ENCODE measurements at places on chromosomes 16 and 17. TPM values are rescaled to one million over a fixed set of nuclear protein-coding genes. Genes with fewer than 3 reads are reported as not detected.

Gene POLR3K
- 10.6 TPM for total RNA-seq

DNA sequence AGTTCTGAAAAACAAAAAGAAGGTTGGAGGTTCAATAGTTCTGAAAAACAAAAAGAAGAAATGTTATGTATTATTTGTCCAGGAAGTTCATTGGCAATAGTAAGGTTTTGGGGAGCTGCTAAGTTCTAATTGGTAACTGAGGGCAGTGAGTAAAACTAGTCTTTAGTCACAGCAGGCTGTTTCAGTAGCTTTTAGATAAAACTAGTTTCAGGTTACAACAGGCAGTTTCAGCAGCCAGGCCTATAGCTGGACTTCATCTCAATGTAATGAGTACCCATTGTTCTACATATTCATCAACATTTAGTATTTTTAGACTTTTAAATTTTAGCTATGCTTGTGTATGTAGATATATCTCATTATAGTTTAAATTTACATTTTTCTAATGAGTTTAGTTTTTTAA lies 639.3 kb downstream of the TOX3 start:
- DNase-seq, result peak; percentile 8

GRCh38 chr17:45431531-45432404 lies 902 bp downstream of the ARHGAP27 start:
- DNase-seq, result peak; percentile 31

- no peak for DNase-seq
These were observed 12.0 kb upstream of the SLC16A5 start for GRCh38 chr17:75075597-75076336.

Gene HP
- not detected for total RNA-seq

- no peak for DNase-seq
These were observed 1.2 kb downstream of the CYBC1 start for GRCh38 chr17:82449131-82449882.

- no peak for DNase-seq
These were observed 1736.9 kb downstream of the TP53TG3F start for GRCh38 chr16:35196313-35196712.

DNA sequence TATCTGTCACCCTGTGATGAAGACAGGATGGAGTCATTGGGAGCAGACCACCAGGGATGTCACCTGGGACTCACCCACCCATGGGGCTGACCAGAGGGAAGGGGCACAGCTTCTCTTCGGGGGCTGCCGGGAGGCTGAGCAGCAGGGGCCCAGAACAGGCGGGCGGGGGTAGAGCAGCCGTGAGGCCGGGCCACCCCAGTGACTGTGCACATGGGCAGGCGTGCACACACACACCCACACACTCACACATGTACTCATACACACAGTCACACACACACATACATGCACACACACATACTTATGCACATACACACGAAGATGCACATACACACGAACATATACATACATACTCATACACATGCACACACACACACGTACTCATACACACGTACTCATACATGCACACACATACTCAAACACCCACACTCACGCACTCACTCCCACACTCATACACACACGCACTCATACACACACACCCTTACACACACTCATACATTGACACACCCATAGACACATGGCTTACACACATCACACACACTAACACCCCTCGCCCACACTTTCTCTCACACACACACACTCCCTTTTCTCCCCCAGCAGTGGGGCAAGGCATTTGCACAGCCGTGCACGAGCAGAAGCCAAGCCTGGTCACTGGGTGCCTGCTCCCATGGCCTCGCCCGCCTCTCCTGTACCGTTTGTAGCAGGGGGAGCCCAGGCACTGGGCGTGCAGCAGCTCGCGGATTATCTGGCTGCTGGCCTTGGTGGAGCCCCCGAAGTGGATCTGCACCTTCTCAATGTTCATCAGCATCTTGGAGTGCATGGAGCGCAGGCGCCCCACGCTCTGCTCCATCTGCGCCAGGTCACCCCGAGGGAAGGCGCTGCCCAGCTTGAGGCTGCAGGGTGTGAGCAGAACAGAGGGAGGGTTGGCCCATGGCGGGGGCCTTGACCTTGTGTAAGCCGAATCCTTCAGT lies 12.4 kb downstream of the UBALD2 start:
- no peak for DNase-seq

Gene CCL7
- total RNA-seq, result 0.28 TPM

Gene UNC119
- total RNA-seq, result 22.4 TPM

- DNase-seq, result no peak
These were observed 172.0 kb upstream of the SOX9 start for GRCh38 chr17:71948703-71949422.

Gene CSH2
- total RNA-seq, result not detected

DNA sequence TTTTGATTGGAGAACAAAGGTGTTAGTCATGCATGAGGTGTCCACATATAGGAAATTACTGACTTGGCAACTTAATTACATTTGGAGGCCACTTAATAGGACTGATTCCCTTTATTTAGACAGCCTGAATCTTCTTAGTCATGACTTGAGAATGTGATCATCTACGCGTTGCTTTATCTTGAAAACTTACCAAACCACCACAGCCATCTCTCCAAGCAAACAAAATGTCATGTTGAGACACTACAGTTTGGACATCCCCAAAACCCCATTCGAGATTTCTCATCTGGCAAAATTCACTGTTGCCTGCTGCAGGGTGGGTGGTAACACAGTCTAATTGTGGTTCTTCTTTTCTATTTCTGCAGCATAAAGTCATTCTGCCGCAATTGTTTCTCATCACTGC lies 176.5 kb upstream of the CDH5 start:
- peak; percentile 92 for DNase-seq

Gene ANKRD40CL
- not detected for total RNA-seq

- DNase-seq, result no peak
These were observed 274.9 kb upstream of the CCL2 start for GRCh38 chr17:33980193-33980592.

DNA sequence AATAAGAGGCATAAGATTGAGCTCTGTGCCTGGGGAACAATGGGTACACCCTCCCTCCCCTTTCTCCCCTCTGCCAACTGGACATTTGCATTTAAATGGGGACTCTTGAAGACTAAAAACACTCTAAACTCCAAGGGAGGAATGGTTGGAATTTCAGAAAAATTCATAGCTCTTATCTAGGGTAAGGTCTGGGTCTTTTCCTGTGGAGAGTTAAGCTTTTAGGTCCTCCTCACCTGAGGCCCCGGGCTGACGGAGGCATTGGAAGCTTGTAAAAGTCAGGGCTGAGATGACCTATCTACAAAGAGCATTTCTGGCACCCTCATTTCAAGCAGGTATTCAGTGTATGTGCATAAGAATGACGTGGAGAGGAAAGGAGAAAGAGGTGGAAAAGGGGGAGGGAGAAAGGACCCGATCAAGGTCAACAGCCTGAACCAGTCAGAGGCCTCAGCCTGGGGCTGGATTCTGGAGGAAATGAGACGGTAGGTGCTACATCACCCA lies 78.0 kb downstream of the RAP1GAP2 start:
- DNase-seq, result no peak

- DNase-seq, result no peak
These were observed 261.7 kb downstream of the CEP112 start for GRCh38 chr17:65930140-65930730.

DNA sequence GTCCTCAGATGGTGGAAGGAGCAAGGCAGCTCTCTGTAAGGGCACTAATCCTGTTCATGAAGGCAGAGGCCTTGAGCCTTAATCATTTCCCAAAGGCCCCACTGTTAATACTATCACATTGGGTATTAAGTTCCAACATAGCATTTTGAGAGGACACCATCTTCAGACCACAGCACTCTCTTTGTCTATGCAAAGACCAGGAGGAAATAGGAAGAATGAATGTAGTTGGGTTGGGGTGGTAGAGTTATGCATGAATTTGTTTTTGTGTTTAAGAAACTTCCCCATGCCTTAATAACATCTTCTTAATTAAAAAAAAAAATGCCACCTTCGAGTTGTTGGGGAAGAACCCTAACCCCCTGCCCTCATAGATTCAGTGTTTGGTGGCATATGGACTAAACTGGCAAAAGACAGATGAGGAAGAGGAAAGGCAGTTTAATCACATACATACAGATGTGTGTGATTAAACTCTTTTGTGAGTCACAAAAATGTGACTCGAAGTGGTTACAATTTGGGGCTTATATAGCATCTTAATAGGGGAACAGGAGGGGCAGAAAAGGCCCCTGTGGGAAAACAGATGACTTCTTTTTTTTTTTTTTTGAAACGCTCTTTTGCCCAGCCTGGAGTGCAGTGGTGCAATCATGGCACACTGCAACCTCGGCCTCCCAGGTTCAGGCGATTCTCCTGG lies 35.0 kb upstream of the SLC5A10 start:
- peak; percentile 45 for DNase-seq

GRCh38 chr17:57142925-57143324 lies 57.9 kb downstream of the AKAP1 start:
- DNase-seq, result no peak

DNA sequence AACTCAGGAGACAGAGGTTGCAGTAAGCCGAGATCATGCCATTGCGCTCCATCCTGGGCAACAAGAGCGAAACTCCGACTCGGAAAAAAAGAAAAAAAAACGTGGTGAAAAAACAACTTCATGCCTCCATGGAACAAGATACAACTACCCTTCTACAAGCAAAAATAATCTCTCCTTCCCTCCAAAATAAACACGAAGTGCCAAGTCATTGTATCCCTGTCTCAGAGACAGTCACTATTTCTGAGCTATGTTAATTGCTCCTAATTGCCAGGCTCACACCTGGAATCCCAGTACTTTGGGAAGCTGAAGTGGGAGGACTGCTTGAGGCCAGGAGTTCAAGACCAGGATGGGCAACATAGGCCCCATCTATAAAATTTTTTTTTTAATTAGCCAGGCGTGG lies 19.0 kb upstream of the SLC16A5 start:
- no peak for DNase-seq

DNA sequence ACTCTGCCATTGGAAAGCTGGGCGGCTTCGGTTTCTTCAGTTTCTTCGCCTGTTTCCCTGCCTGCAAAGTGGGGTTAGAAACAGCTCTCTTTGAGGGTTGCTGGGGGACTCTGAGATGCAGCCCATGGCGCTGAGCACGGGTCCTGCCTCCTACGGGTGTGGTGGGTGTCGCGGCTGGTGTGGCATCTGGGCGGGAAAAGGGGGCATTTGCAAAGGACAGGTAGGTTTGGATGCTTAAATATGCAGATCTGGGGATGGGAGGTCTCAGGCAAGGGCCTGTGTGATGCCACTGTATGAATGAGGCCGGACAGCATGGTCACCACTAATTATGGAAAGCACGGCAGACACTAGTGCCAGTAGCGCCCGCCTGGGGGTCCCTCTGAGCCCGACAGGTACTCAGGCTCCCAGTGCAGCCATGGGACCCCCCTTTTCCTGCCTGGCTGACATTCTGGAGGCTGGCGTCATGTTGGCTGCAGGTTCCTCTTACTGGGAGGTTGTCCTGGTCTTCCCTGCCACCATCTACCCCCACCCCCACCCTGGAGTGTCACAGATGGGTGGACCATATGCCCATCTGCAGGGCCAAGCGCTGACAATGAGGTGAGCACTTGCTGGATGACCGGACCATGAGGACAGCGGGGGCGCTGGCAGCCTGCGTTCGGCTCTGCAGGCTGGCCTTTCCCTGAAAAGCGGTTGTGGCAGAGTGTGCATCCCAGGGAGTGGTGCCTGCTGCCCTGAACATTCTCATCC lies 237.7 kb downstream of the SEC14L1 start:
- no peak for DNase-seq

- DNase-seq, result no peak
These were observed 20.5 kb upstream of the RPTOR start for GRCh38 chr17:80523956-80524712.

Gene HBA1
- not detected for total RNA-seq

GRCh38 chr16:65114527-65114926 lies 7.3 kb downstream of the CDH11 start:
- DNase-seq, result no peak

DNA sequence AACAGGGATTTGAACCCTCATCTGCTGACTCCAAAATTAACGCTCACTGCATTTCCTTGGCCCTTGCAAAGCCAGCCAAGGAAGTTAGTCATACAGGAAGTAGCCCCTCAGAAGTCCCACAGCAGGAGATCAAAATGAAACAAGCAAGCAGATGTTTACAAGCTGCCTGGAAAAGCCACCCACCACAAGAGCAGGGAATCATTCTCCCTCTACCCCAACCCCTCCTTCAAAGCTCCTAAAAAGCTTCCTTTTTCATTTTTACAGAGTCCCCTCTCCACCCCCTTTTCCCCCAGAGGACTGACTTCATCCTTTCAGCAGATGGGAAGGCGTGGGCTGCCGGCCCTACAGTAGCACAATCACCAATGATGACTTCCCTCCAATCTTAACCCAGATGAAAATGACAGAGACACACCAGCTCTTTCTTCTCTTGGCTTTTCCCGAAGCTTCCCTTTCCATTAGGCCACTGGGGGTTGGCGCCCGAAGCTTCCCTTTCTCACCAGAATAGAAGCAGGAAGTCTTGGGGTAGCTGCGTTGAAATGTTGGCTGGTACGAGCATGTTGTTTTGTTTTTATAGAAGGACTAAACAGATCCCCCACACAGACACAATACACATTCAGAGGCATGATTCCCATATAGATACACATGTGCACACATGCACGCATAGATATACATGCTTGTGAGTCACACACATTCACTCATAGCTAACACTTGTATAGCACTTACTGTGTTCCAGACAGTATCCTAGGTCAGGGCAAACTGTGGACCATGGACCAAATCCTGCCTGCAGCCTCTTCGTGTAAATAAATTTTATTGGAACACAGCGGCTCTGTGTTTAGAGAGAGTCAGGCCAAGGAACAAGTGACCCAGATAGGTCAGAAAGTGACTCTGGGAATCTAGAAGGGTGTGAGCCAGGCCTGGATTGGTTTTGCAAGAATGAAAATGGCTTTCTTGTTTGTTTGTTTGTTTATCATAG lies 17.4 kb downstream of the ITPRIPL2 start:
- DNase-seq, result peak; percentile 82

DNA sequence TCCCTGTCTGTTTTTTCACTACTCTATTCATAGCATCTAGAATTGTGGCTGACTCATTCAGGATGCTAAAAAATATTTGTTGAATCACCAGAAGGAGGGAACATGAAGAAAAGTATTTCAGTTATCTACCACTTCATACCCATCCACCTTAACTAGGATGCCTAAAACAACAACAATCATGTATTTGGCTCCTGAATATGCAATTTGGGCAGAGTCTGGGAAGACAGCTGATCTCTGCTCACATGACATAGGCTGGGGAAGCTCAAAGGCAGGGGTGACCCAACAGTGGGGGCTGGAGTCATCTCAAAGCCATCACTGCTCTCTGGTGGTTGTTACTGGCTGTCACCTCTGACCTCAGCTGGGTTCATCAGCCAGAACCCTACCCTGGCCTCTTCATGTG lies 80.1 kb upstream of the RPL38 start:
- DNase-seq, result no peak

Gene ALDOA
- total RNA-seq, result 1,576 TPM

- DNase-seq, result peak; percentile 78
These were observed 58.3 kb upstream of the ARHGAP44 start for GRCh38 chr17:12730931-12731521.

DNA sequence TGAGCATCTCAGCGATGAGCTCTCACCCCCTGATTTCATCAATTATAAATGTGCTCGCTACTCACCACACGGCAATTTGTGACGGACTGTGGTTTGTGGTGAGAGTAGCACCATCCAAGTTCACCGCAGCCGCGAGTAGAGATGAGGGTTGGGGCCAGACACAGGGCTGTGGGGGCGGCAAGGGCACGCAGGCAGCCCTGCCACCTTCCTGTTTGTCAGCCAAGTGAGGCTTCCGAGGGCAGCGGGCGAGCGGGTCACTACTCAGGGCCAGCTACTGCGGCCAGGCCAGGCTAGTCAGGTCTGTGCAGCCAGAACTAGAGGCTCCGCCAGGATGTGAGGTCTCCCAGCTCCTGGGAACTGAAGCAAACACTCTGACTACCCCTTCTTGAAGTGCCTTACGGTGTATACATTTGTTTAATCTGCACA lies 39.6 kb upstream of the MEOX1 start:
- DNase-seq, result peak; percentile 76

Gene TMC8
- not detected for total RNA-seq

Measured in IMR-90 (cell line).